ENCODE measurements at places on chromosomes 12 and 14. TPM values are rescaled to one million over a fixed set of nuclear protein-coding genes. Genes with fewer than 3 reads are reported as not detected.

Gene SCNN1A
- 3.9 TPM for total RNA-seq

Gene SOAT2
- 0.26 TPM for total RNA-seq

Gene ITGB7
- 0.31 TPM for total RNA-seq

Gene RPGRIP1
- 0.54 TPM for total RNA-seq

Gene RNASE7
- not detected for total RNA-seq

Gene CD69
- total RNA-seq = not detected

Gene RILPL1
- total RNA-seq = 12.2 TPM

Gene GLT1D1
- total RNA-seq = not detected

Gene FBXO21
- total RNA-seq = 46.1 TPM

Gene C1RL
- total RNA-seq = 12.4 TPM

Gene RAD9B
- 0.36 TPM for total RNA-seq

Gene CBX5
- total RNA-seq = 24.2 TPM

Gene FAM181A
- not detected for total RNA-seq

Gene OR4K13
- total RNA-seq = not detected

Gene GDF3
- not detected for total RNA-seq

Gene RNASE2
- total RNA-seq = not detected

Gene ITGA7
- 1.4 TPM for total RNA-seq

Gene MANSC1
- total RNA-seq = 3.8 TPM

Gene KNTC1
- 28.4 TPM for total RNA-seq

Gene ARF6
- 64.7 TPM for total RNA-seq

Gene KCNA5
- total RNA-seq = not detected

Gene ASCL1
- not detected for total RNA-seq

Gene C12orf75
- 136 TPM for total RNA-seq

Gene SOX5
- total RNA-seq = not detected

Gene SPIC
- total RNA-seq = not detected

Gene GLIPR1L1
- not detected for total RNA-seq

Gene INSM2
- 0.06 TPM for total RNA-seq

Gene THTPA
- 13.3 TPM for total RNA-seq

Gene CELA1
- total RNA-seq = not detected

Gene GSC
- 0.29 TPM for total RNA-seq

Gene SIX1
- total RNA-seq = 9.3 TPM

Gene RNASE3
- total RNA-seq = not detected

Gene E2F7
- total RNA-seq = 10.3 TPM

Gene NCAPD2
- total RNA-seq = 79.8 TPM

Gene AJUBA
- total RNA-seq = 40.3 TPM

Gene CLEC4D
- not detected for total RNA-seq

Gene LRFN5
- not detected for total RNA-seq

Gene ACOT6
- total RNA-seq = not detected

Gene GUCY2C
- total RNA-seq = 0.06 TPM

Gene CLEC4E
- 0.38 TPM for total RNA-seq

Gene SMAGP
- total RNA-seq = 23.2 TPM

Gene GNB3
- 1.9 TPM for total RNA-seq

Gene PGF
- total RNA-seq = 2.3 TPM

Gene MYF6
- not detected for total RNA-seq

Gene STXBP6
- total RNA-seq = 1.9 TPM

Gene RNASE11
- total RNA-seq = not detected

Gene ACRBP
- total RNA-seq = 0.21 TPM

Gene TAMALIN
- 0.53 TPM for total RNA-seq

Gene FIGNL2
- 0.38 TPM for total RNA-seq

Gene NOPCHAP1
- total RNA-seq = 32.4 TPM

Gene TSPAN8
- total RNA-seq = not detected

Gene MYF5
- not detected for total RNA-seq

Gene INHBC
- not detected for total RNA-seq

Gene SHMT2
- total RNA-seq = 142 TPM

Gene NINJ2
- 0.66 TPM for total RNA-seq

Gene PMCH
- total RNA-seq = not detected

All from A549 treated with DMSO at 1 μM for 4 hours (cell line).